Smooth muscle cell of bladder (primary cell): ENCODE measurements at places on chromosomes 5 and 9. TPM values are rescaled to one million over a fixed set of nuclear protein-coding genes. Genes with fewer than 3 reads are reported as not detected.

The PPIC gene
- 59.9 and 100 TPM in 2 replicates for total RNA-seq

The DOCK8 gene
- total RNA-seq: under 0.01 and 0.18 TPM in 2 replicates

The TMED9 gene
- 192 and 233 TPM in 2 replicates for total RNA-seq

The PDE8B gene
- total RNA-seq: 0.09 and 0.14 TPM in 2 replicates

The CAAP1 gene
- total RNA-seq: 13.6 and 14.1 TPM in 2 replicates

The CD14 gene
- 2.9 and 8.8 TPM in 2 replicates for total RNA-seq

The SLC6A3 gene
- total RNA-seq: under 0.01 TPM in 1 of 2 replicates, not detected in the other

The PLEKHG4B gene
- total RNA-seq: under 0.01 TPM in 1 of 2 replicates, not detected in the other

The EGFLAM gene
- 2.7 and 4.7 TPM in 2 replicates for total RNA-seq

The ECSCR gene
- total RNA-seq: 0.14 and 0.37 TPM in 2 replicates

The SEMA6A gene
- total RNA-seq: 0.43 and 0.74 TPM in 2 replicates

The WNT8A gene
- not detected in 2 replicates for total RNA-seq

The WDR31 gene
- total RNA-seq: 1.8 and 3.4 TPM in 2 replicates

The C7 gene
- total RNA-seq: 1.1 and 4.0 TPM in 2 replicates

The BTNL3 gene
- not detected in 2 replicates for total RNA-seq

The SLCO6A1 gene
- not detected in 2 replicates for total RNA-seq

The CATSPER3 gene
- 0.09 and 0.14 TPM in 2 replicates for total RNA-seq

The IER5L gene
- total RNA-seq: 38.0 and 70.7 TPM in 2 replicates

The HMCN2 gene
- total RNA-seq: under 0.01 TPM in 2 replicates

The PRRX2 gene
- total RNA-seq: 18.5 and 23.2 TPM in 2 replicates

The GBGT1 gene
- 6.8 and 7.8 TPM in 2 replicates for total RNA-seq

The ISCA1 gene
- total RNA-seq: 17.6 and 25.2 TPM in 2 replicates

The HTR4 gene
- not detected in 2 replicates for total RNA-seq

The GDF9 gene
- 0.09 and 0.28 TPM in 2 replicates for total RNA-seq

The TAF11L5 gene
- not detected in 2 replicates for total RNA-seq

The SCGB3A2 gene
- total RNA-seq: not detected in 2 replicates

The ERMP1 gene
- total RNA-seq: 15.2 and 19.1 TPM in 2 replicates
